ENCODE measurements at places on chromosomes 5 and 9.

- DNase-seq: peak; percentile 65
These were observed 260.3 kb upstream of the KLF4 start for GRCh38 chr9:107749787-107750444.

DNA sequence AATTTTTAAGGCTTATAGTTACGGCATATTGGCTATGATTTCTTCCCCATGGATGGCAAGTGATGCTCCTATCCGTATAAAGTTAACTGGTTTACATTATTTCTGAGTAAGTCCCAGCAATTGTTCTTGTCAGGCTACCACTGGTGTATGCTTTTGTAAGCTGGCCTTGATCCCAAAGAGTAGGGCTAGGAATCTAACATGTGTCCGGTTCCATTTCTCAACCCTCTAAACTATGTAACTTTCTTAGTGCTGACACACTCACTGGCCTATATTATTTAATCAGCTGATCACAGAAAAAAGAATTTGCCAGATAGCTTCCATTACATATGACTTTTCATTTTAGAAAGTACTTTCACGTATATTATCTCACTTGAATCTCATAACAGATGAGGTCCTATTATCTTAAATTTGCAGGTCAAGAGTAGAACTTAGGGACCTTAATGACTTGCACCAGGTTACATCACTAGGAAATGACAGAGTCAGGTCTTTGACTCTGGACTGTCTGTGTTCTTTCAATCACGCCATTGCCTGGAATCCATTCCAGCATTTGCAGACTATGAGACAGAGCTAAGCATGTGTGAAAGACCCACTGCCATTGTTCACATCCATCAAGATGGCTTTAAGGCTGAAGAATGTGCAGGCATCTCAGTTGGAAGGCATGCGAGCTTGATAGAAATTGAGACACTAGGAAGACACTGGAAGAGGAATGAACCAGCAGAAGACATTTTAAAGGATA is 362.9 kb downstream of the ARRDC3 start:
- no peak for DNase-seq

DNA sequence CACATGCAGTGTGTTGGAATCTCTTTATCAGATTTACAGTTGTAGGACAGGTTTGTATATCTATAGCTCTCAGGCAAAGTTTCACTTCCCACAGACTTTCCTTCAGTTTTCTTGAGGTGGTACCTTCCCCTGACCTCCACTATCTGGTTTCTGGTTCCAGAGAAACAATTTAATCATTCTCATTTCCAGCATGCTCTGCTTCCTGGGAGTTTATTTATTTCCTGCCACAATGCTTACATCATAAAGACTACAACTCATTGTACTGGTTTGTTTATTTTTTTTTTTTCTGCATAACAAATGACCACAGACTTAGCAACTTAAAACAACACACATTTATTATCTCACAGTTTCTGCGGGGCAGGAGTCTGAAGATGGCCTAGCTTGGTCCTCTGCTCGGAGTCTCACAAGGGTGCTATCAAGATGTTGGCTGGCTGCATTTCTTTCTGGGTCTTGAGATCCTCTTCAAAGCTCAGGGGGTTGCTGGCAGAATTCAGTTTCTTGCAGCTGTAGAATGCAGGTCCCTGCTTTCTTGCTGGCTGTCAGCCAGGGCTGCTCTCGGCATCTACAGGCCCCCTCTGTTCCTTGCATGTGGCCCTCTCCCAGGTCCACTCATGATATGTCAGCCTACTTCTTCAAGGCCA is 247.7 kb downstream of the ENC1 start:
- DNase-seq: no peak

GRCh38 chr5:1111727-1112289 is at the start of gene SLC12A7:
Gene SLC12A7, minus strand, starts transcription at chr5:1112063. Its CDS starts 72 bp downstream, at chr5:1111991.
- no peak for DNase-seq

Measured in NB4 (cell line).